ENCODE measurements at places on chromosomes 7 and 10.

- DNase-seq: no peak
Observed at GRCh38 chr10:103396789-103397087, 312 bp downstream of the PDCD11 start.

DNA sequence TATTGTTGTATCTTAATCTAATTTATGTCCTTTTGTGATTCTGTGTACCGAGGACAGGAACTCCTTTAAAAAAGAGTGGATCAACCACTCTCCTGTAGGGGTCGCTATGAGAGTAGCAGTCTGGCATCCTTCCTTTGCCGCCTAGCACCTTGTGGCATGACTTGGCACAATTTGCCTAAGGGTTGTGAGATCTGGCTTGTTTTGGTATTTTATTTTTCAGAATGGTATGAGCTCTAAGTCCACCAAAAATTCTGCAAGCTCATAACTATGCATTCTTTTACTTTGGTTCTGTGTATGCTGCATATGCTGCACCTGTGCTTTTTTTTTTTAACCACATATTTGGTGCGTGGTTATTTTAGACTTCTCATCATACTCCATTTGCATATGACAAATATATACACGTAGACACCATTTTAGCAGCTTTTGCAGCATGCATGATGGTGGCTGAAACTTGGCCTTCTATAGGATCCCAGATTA, 112.8 kb downstream of the CDK14 start:
- no peak for DNase-seq

DNA sequence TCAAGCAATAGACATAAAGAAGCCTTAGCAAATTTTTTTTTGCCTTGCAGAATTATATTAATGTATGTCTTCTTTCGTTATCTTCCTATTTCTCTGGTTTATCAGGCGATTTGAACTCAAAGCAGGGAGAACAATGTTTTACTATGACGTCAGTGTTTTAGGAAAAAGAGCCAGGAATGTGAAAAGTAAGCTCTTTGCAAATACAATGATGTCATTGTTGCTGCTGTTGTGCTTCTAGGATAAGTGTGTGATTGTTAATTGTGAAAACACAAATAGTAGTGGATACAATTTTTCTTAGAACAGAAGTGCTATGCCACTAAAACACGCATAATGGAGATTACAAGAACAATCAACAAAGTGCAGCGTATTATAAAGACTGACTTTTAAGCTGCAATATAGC, 9.5 kb upstream of the AUTS2 start:
- no peak for DNase-seq

DNA sequence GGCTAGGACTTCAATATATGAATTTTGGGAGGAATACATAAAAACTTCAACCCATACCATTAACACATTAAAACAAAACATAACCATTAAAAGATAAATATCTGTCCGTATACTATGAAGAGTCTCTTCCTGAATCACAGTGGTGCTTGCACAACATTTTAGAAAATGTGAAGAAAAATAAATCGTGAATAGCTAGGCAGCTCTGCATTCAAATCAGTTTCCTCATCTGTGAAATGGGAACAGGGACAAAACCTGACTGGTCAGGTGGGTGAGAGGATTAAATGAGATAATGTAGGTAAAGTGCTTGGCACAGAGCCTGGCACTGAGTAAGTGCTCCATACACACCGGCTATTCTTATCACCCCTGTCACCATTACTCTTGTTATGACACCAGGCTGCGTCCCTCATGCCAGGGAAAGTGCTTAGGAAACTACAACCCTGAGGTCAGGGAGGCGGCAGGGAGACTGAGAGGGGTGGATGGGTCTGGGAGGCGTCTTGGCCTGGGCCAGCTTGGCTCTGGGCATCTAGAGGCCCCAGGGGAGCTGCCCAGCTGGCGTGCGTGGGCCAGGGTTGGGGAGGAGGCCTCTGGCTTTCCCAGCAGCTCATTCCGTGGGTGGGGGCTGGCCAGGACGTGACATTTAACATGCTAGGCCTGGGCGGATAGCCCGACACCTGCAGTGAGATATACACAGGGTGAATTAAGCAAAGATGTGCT, 78.3 kb downstream of the SH3PXD2A start:
- no peak for DNase-seq

DNA sequence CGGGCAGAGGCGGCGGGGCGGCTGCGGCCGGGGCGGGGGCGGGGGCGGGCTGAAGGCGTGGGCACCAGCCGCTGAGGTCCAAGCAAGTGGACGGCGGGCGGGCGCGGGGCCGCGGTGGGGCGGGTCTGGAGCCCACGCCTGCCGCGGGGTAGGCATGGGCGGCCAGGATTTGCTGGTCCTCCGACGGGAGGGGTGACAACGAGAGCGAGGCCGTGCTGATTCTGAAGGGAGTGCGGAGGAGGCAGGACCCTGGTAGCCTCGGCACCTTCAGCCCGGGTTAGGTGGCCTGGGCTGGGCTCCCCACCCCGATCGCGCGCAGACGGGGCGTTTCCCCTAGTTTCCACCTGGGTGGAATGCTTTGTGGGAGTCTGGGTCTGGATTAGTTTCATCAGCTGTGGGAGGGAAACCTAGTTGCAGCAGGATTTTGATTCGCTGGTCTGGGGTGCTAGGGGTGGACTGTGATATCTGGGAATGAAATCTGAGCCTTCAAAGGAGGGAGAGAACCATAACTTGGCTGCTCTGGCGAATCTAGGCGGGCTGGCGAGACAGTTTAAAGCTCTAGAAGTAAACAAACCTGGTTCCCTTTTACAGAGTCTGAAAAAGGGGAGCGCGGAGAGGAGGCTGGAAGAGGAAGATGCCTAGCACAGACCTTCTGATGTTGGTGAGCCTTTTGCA, 609 bp downstream of the SGPL1 start:
- peak; percentile 85 for DNase-seq

DNA sequence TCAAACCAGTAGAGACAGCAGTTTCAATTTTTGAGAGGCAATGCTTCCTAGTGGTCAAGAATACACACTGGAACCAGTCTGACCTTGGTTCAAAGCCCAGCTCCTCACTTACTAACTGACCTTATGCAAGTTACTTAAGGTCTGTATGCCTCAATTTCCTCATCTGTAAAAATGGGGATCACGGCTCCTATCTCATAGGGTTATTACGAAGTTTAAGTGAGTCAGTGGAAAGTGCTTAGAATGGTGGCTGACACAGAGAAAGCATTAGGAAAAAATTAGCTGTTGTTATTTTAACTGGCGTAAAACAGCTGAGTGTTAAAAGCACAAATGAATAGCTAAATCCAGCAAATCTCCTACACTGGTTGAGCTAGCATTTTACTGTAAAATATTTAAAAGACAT, 162.4 kb upstream of the LAMB4 start:
- no peak for DNase-seq

- no peak for DNase-seq
Observed at GRCh38 chr10:131843089-131843595, 57.7 kb upstream of the PPP2R2D start.

DNA sequence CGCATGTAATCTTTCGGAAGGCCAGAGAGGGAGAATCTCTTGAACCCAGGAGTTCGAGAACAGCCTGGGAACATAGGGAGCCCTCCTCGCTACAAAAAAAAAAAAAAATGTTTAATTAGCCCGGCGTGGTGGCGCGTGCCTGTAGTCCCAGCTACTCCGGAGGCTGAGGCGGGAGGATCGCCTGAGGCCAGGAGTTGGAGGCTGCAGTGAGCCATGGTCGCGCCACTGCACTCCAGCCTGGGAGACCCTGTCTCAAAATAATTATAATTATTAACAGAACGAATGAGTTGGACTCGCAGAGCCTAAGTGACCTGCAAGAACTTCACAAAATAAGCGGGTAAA, 794 bp downstream of the PCGF6 start:
- DNase-seq: no peak

- no peak for DNase-seq
Observed at GRCh38 chr10:103648251-103648635, 154.7 kb downstream of the NEURL1 start.

DNA sequence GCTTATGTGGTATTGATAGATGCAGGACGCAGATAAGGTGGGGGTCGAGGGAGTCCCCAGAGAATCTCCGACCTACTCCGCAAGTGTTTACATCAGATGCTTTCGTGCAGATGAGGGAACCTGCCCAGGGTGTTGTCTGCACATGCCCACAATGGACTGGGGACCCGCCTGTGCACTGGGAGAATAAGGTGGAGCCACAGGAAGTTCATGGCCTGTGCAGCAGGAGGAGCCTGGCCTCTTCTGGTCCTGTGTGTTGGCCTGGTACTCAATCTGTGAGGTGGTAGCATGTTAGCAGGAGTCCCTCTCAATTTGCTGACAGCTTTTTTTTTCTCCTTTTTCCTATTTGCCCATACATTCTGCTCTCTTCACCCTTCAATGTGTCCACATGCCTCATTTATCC, 54.1 kb upstream of the AKR1C1 start:
- no peak for DNase-seq

DNA sequence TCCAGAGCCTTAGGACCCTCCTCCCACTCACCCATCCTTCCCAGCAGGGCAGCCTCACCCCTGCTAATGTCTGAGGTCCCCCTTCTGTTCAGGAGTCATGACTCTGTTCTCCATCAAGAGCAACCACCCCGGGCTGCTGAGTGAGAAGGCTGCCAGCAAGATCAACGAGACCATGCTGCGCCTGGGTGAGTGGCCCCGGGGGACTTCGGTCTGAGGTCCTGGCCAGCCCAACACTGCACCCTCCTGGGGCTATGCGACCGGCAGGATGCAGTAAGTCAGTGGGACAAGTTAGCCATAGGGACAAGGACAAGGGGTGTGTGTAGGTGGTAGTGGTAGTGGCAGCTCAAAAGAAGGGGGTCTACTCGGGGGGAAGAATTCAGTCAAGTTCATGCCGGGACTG, 16.2 kb upstream of the AHCYL2 start:
- no peak for DNase-seq

- no peak for DNase-seq
Observed at GRCh38 chr10:22445495-22445894, 100.2 kb downstream of the SPAG6 start.

GRCh38 chr7:94510582-94511496, 1.2 kb downstream of the CASD1 start:
- peak; percentile 18 for DNase-seq

GRCh38 chr10:6130848-6131470, 42.1 kb downstream of the RBM17 start:
- no peak for DNase-seq

DNA sequence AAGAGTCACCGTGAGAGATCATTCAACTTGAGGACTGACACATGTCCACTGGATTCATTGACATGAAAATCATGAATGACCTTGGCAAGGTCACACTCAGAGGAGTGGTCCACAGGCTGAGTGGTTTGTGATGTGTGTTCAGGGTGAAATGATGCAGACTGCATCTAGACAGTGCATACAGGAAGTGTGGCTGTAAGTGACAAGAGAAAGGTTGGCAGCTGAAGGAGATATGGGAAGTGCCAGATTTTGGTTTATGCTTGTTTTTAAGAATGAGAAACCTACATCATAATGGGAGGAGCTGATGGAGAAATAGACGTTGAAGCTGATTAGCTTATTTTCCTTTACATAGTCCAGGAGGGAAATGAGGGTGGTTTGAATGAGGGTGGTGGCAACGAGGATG, 64.8 kb upstream of the VIPR2 start:
- DNase-seq: no peak

DNA sequence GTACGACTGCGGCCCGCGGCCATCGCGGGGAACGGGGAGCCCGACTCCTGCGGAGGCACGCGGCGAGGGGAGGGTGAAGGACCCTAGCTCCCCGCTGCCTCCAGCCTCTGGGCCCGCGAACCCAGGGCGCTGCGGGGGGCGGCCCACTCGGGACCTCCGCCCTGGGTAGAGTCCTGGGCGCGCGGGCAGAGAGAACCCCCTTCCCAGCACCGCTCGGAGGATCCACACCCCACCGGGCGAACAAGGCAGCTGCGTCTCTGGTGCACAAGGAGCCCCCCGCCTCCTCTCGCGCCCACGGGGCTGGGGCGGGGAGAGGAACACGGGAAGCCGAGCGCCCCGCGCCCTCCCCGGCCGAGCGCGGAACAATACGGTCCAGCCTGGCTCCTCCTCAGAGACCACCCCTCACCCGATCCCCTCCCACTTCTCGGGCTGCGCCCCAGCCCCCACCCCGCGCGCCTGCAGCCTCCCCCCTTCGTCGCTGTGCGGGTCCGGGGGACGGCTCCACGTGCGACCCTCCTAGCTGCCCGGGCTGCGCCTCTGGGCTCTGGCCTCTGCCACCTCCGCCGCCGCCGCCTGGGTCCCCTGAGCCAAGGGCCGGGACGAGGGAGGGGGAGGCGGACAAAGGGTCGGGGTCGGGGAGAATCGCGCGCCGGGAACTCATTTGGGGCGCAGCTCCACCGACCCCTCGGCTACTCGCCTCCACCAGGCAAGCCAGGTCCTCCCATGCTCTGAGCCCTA, at the start of gene WDR86:
Gene WDR86, minus strand, starts transcription at position 372 of the 738 bp plus-strand sequence. CDS start 449 bp downstream, outside the sequence.
- no peak for DNase-seq

DNA sequence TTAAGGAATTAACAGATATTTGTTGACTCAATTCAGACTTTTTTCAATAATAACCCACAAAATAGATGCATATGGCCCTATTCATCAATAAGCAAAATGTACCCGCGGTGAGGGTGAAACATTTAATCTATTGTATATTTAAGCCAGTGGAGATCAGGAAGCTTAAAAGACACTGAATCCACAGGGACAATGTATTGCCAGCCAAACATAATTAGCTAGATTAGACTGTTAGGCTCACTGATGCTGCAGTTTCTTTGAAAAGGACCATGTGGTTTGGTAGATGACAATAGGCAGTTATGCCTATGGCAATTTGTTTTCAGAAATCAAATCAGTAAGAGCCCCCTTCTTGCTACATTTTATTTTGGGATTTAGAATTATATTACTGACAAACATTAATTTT, 87.3 kb upstream of the PLXDC2 start:
- DNase-seq: no peak
